ENCODE measurements at places on chromosomes 1 and 21.

- DNase-seq: no peak
Observed at GRCh38 chr21:35342440-35342839, 293.3 kb upstream of the RUNX1 start.

- DNase-seq: no peak
Observed at GRCh38 chr21:18989953-18990495, 586.4 kb upstream of the TMPRSS15 start.

DNA sequence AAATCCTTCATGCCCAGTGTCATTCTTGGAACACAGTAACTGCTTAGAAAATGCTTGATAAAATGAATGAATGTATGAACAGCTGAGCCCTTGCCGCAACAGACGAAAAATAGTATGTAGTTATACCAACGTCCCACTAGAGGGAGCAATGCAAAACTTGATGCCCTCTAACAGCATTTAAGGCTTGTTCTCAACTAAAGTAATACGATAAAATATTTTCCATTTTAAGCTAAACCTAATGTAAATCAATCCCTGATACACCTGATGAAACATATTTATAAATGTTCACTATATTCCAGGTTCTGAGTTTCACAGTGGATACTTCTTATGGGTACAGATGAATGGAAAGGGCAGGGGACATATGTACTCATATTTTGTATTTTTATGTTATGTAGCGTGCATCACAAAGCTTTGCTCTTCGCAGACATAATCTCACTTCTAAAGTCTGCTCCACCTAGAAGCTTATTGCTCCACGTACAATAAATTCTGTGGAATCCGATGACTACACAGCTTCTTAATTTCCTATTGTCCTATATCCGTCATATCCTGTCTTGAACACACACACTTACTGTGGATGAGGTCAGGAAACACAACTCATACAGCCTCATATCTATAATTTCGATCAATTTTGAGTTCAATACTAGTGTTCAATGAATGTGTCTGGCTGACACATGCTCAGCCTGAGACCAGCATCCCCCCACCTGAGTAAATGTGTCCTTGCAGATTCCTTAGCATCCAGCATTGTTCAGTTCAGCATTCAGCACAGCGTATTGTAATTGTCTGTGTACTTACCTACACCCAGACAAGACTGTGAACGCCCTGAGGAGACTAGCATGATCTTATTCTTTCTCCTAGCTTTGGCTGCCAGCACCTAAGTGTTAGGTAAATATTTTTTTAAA is 4.4 kb upstream of the UTP25 start:
- DNase-seq: peak; percentile 53

GRCh38 chr1:228438266-228438665 is 21.6 kb upstream of the TRIM17 start:
- DNase-seq: no peak

GRCh38 chr1:86015375-86015774 is 141.2 kb downstream of the COL24A1 start:
- no peak for DNase-seq

- DNase-seq: no peak
Observed at GRCh38 chr1:106880226-106880625, 176.2 kb upstream of the PRMT6 start.

DNA sequence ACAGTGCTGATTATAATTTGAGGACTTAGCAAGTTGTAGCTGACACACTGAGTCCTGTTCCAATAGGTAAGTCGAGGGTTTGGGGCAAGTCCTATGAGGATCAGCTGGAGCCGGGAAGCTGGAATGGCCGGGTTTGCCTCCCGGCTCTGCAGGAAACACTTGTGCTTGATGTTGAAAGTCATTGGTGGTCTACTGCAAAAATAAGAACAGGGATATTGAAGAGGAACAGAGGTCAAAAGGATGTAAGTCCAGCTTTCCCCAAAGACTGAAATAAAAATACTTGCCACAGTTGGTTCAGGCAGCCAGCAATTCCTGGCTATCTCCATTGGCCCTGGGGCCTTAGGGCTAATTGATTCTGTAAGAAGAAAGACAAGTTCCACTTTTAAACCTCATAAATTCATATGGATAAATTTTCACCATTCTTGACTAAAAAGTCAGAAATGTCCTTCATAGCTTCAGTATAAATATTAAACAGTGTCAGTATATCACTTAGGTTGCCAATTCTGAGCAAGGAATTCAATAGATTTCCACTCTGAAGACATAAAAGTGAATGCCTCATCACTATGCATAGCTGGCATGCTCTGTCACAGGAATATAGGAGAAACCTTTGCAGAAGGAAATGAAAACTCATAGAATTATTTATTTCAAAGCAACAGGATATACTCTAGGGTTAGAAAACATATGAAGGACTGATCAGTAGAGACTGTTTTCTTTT is 165.2 kb downstream of the AK5 start:
- DNase-seq: no peak

GRCh38 chr1:19179597-19180264 is 30.3 kb downstream of the UBR4 start:
- no peak for DNase-seq

- DNase-seq: no peak
Observed at GRCh38 chr1:175073061-175073460, 5.4 kb downstream of the TNN start.
